ENCODE measurements at places on chromosomes 16 and 17. TPM values are rescaled to one million over a fixed set of nuclear protein-coding genes. Genes with fewer than 3 reads are reported as not detected.

The CHST5 gene
- 0.39 TPM for total RNA-seq

The WDR81 gene
- 26.0 TPM for total RNA-seq

The PRAC1 gene
- not detected for total RNA-seq

The RNF43 gene
- total RNA-seq = 0.68 TPM

The TTC19 gene
- 37.4 TPM for total RNA-seq

The HSD17B2 gene
- total RNA-seq = 0.16 TPM

The CAMKK1 gene
- total RNA-seq = 3.8 TPM

The SRR gene
- total RNA-seq = 14.2 TPM

The UNC45B gene
- 0.43 TPM for total RNA-seq

The TMEM11 gene
- 21.7 TPM for total RNA-seq

The NXPH3 gene
- 0.23 TPM for total RNA-seq

The ATP6V0A1 gene
- total RNA-seq = 61.3 TPM

The KRTAP1-5 gene
- total RNA-seq = not detected

The PLCG2 gene
- 1.1 TPM for total RNA-seq

The PEMT gene
- 59.0 TPM for total RNA-seq

The SPN gene
- 0.15 TPM for total RNA-seq

The BCL6B gene
- 0.73 TPM for total RNA-seq

Measured in motor neuron (in vitro differentiated cells).